ENCODE measurements at places on chromosomes 4 and X.

DNA sequence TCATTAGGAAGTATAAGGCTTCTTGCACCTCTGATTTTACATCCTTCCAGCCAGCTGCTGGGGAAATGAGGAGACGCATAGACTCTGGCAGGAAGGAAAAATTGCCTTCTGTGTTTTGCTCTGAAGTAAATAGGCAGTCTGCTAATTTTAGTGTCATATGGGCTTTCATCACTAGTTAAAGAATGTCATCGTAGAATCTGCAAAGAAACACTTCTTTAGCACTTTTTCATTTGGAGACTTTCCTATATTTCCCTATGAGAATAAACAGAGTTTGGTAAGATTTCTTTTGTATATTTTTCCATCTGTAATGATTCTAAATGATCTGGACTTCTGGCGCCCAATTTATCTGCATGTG lies 3.3 kb downstream of the ADGRL3 start:
- DNase-seq, result no peak

DNA sequence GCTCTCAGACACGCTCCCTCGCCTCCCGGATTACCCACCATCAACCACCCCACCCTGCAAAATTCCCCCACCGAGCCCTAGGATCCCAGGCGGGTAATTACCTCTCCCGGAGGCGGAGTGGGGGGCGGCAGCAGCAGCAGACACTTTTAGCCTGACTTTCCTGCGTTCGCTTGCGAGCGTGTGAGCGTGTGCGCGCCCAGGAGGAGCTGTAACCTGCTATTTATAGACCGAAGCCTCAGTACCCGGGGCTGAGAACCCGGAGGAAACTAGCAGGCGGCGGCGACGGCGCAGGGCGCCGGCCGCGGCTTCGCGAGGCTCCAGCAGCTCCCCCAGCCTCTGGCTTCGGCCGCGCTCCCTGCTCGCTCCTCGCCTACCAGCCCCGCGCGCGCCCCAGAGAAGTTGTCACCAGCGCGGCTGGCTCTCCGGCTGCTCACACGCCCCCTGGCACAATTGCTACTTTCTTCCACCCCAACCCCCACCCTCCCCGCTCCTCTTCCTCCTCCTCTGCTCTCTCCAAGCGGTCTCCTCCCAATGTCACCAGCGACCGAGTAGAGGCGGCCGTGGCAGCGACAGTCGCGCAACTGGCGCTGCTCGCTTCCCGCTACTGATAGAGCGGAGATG lies at the start of gene INPP4B:
Gene INPP4B, minus strand, starts transcription at position 194 of the 621 bp plus-strand sequence.
- DNase-seq, result peak; percentile 71

GRCh38 chr4:173528378-173529321 lies 1.4 kb downstream of the HAND2 start:
- DNase-seq, result peak; percentile 71

- no peak for DNase-seq
Observed at GRCh38 chr4:8159537-8160232, 1.1 kb upstream of the ABLIM2 start.

DNA sequence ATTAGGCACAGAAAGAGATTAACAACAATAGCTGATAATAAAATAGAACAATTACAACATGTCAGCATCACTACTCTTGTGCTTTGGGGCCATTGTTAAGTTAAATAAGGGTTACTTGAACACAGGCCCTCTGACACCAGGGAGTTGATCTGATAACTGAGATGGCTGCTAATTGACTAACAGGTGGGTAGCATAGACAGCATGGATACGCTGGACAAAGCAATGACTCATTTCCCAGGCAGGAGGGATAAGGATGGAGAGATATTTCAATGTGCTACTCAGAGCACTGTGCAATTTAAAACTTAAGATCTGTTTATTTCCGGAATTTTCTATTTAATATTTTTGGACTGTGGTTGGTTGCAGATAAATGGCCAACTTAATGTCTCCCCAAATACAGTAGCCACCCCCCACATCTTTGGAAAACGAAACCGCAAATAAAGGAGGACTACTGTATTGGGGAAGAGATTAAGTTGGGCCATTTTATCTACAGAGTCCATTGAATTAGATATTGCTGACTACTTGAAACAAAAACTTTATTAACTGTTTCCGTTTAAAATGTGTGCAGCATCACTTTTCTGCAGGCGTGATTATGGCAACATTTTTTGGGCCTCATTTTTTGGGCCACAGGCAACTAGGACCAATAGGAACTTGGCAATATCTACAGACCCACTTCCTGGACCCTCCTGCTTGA lies 200.6 kb upstream of the KLF3 start:
- no peak for DNase-seq

- no peak for DNase-seq
Observed at GRCh38 chrX:103356858-103357257, 552 bp downstream of the TCEAL9 start.

GRCh38 chr4:167150587-167150986 lies 83.7 kb downstream of the SPOCK3 start:
- no peak for DNase-seq

DNA sequence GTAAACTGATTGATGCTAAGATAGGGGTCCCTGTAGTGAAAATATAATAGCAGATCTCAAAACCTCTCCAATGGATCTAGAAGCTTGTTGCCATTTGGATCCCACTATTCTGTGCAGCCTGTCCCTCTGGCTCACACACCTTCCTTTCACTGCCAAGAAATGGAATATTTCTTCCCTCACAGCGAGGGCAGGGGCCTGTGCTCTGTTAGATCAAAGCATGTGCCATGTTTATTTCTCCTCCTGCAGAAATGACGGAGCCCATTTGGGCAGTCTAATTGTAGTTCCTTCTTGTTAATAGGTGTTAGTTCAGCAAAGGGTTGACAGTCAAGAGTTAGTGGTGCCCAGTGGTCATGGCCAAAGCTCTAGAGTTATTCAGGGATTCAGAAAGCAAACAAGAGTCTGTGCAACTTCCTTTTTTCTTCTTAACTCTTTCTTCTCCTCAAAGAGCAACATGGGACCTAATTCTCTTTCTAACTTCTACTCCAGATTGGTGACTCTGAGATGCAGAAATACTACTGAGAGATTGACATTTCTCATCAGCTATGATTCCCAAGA lies 106.8 kb downstream of the STOX2 start:
- no peak for DNase-seq

GRCh38 chr4:61397174-61397573 lies 197.0 kb downstream of the ADGRL3 start:
- DNase-seq, result peak; percentile 7

- no peak for DNase-seq
Observed at GRCh38 chrX:19968276-19968675, 22.6 kb downstream of the BCLAF3 start.

GRCh38 chr4:122762520-122762919 lies 30.0 kb downstream of the BBS12 start:
- DNase-seq, result no peak

- DNase-seq, result no peak
Observed at GRCh38 chr4:115489279-115489678, 375.9 kb upstream of the NDST4 start.

- no peak for DNase-seq
Observed at GRCh38 chr4:27276307-27277073, 415.8 kb downstream of the STIM2 start.

DNA sequence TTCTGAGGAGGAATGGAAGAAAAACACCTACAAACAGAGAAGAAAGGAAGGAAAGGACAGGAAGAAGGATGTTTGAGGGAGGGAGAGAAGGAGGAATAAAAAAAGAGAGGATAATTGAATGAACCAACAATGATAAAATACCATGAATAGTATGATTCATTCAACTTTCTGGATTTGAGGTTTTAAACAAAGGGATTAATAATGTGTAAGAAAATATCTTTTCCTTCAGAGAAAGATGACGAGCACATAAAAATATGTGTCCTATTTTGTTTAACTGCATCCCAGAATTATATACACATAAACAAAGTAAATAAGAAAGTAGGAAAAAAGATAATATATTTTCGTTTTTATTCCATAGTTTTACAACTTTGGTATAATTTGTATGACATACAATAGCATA lies 1380.4 kb downstream of the STIM2 start:
- DNase-seq, result no peak

DNA sequence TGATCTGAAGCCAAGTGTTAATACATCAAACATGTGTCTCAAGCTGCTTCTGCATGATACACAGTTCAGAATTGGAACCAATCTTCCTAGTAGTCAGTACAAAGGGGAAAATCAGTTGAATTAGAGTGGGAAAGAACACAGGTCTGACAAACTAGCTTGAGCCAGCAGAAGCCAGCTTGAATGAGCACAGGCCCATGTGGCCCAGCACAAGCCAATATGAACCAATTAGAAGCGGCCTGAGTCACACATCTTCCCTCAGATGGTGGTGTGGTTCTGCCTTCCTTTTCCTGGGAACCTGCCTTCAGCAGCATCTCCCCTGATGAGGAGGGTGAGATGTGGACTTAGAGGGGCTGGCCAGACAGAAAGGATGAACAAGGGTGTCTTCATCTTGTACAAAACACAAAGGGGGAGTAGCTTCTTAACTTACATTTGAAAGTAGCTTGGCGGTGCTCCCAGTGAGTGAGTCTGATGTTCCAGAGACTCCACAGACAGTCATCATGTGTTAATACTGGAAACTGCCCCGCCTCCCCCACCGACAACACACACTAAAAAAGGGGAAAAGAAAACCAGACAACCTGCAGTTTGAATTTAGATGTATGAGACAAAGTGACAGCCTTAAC lies 72.0 kb downstream of the FRMPD4 start:
- DNase-seq, result peak; percentile 63

DNA sequence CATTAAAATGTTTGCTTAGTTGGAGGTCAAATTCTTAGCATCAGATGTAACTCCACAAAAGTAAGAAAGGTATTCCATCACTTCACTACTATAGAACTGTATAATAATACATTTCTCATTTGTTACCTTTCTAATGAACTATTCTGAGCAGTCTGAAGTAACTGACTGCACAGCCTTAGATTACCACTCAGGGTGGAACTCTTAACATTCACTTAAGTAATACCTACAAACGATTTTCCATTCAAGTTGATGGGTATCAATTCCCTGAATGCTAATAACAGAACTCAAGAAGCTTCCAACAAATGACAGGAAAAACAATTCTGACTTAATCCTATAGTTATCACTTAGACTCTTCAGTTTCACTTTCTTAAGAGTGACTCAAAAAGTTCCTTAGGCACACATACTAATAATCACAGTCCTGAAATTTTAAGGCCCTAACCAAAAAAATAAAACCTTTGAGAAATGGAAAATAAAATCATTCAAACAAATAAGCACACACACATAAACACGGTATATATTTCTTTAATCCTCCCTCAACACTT lies 20.9 kb downstream of the HNRNPD start:
- no peak for DNase-seq

- DNase-seq, result no peak
Observed at GRCh38 chrX:139581068-139581467, 50.5 kb downstream of the F9 start.

DNA sequence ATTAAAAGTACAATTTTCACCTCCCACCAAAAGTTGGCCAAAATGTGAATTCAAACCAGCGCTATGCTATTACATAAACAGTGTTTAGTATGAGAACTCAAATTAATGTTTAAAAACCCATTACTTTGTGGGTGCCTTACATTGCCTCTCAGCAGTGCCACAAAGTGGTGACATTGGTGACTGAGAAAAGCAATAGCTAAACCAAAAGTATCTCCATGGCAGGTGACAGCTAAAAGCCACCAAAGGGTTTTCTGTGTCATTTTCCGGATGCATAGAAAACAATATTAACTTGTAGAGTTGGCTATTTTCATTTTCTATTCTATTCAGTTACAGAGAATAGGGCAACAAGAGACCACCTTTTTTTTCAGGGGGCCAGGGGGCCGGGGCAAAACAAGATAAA lies 261.2 kb downstream of the MAPK10 start:
- DNase-seq, result no peak

DNA sequence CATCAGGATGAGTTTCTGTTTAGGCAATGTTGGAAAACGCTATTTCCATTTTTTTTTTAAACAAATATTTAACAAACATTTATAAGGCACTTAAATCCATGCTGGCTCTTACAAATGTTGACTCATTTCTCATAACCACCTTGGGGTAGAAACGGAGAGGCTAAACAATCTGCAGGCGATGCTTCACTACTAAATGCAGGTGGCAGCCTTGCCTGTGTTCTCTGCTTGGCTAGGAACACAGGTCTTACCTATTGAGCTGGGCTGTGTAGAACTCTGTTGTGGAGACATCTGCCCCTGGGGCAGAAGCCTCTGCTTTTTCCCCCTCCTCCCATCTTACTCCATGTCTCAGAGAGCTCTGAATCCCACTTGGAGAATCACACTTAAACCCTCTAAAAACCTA lies 1.4 kb upstream of the CXCL1 start:
- no peak for DNase-seq

DNA sequence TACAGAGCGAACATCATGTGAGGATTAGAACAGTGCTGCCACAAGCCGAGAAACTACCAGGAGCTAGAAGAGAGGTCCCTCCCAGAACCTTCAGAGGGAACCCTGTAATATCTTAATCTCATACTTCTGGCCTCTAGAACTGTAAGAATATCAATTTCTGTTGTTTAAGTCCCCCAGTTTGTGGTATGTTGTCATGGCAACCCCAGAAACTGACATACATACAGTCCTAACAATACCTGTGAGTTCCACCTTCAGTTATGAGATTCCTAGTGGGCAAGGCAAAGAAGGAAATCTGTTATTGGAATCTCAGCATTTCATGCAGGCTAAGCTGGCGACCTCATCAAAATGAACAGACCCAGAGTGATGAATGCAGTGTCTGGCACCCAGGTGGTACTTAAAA lies 42.5 kb downstream of the ZBTB49 start:
- DNase-seq, result no peak

GRCh38 chr4:119731146-119731742 lies 102.6 kb upstream of the PDE5A start:
- DNase-seq, result peak; percentile 37

GRCh38 chr4:80054375-80054774 lies 18.7 kb downstream of the ANTXR2 start:
- DNase-seq, result no peak

DNA sequence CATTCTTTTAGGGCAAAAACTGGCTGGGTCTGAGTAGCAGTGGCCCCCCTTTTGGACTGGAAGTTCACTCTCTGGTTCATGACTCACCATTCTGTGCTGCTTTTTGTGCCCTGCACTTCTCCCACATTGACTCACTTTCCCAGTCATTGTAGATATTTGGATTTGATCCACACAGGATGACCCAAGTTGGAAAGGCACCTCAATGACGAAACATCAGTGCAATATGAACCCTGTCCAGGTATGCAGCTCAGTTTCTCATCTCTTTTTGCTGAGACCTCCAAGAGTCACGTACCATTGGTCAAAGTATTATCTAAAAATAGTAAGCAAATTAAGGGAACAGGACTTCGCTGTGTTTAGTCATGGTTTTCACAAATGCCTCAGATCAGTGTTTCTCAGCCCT lies 92.7 kb downstream of the CBLL2 start:
- DNase-seq, result peak; percentile 87

GRCh38 chrX:13263560-13264251 lies 56.1 kb downstream of the ATXN3L start:
- DNase-seq, result no peak
